NCI-H2171 treated with DMSO at 0.1 percent for 48 hours (cell line): ENCODE measurements at places on chromosomes 5 and 9.

- no peak for DNase-seq
Measured at GRCh38 chr5:98108497-98108896, 665.0 kb upstream of the RGMB start.

DNA sequence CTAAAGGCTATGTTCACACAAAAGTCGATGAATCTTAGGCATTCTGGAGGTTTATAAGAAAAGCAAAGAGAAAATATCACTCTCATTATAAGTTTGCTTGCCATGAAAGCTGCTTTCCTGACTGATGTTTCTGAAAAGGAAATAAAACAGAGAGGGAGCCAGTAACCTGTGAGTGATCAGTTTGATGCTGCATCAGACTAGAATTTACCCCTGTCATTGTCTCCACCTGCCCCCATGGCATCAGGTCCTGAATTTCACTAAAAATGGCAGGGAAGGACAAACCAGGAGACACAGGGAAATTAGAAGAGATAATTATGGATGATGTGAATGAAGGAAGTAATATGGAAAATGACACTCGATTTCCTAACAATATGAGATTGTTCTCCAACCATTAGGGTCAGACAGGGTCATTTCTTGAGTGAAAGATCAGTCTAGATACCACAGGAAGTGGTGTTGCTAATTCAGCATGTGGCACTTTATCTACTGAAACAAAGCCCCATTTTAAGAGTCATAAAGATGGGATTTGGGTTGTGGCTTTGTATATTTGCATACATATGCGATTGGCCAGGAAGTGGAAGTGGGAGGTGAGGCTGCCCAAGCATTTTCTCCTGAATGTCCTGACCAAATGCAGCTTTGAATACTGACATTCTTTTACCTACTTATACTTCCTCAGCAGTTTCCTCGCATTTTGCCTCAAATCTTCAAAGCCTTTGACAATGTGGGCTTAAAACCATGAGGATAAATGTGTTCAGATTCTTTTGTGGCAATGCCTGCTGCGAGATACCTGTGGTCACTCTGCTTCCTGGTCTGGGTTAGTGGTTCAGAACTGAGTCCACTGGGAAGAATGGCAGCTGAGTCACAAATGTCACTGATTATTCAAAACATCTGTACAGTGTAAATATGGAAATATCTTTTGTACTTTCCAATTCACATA, 29.7 kb downstream of the MEGF10 start:
- DNase-seq = no peak

GRCh38 chr5:107330903-107331302, 339.8 kb downstream of the EFNA5 start:
- no peak for DNase-seq

DNA sequence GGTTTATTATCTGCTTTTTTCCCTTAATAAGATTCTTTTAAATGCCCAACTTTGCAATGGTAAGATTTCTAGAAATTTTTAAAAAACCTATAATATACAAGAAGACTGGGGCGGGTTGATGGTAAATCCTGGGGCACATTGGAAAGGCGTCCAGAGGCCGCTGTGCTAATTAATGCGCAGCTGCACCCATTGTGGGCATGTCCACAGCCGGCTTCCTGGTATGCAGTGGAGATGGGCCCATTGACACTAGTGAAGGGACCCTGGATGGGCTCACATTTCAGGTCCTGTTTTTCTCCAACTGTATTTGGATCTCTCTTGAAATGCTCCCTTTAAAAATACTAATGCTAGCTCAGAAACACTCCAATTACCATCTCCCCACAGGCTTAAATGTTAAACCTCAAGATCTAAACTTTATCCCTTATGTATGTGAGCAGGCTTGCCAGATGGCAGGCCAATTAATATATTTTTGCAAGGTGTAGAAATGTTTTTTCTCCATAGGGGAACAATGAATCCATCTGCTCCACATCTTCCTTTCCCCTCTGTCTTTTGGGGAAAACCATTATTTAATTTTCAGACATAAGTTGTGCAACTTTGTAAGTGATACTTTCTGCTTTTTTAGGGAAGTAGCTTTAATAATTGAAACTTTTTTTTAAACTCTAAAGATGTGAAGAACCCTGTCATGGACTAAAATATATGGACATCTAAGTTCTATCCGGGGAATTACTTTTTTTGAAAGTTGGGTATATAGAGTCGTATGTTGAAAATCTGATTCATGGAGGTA, 177.3 kb downstream of the CD180 start:
- DNase-seq = peak; percentile 79

- DNase-seq = no peak
Measured at GRCh38 chr5:75052192-75053053, at the start of gene GCNT4. TSS of gene GCNT4 (minus strand) at chr5:75052558. CDS start at chr5:75030037, 22,521 bp downstream.

- DNase-seq = no peak
Measured at GRCh38 chr9:70579686-70580085, 165.2 kb upstream of the KLF9 start.

DNA sequence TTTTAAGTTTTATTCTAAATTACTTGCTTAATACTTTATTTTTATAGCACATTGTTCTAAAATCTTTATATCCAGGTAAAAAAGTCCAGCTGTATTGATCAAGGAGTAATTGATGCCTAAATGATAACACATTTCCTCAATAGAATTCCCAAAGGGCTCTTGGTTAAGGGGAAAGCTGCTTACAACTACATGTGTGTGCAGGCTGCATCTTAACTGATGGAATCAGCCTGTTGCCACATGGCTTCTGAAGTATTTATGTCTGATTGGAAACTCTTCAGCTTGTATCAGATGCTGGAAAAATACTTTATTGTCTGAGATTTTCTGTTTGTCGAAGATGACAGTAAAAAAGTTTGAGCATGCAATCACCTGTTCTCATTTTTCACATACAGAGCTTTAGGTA, 182.6 kb downstream of the FBXL7 start:
- DNase-seq = no peak

DNA sequence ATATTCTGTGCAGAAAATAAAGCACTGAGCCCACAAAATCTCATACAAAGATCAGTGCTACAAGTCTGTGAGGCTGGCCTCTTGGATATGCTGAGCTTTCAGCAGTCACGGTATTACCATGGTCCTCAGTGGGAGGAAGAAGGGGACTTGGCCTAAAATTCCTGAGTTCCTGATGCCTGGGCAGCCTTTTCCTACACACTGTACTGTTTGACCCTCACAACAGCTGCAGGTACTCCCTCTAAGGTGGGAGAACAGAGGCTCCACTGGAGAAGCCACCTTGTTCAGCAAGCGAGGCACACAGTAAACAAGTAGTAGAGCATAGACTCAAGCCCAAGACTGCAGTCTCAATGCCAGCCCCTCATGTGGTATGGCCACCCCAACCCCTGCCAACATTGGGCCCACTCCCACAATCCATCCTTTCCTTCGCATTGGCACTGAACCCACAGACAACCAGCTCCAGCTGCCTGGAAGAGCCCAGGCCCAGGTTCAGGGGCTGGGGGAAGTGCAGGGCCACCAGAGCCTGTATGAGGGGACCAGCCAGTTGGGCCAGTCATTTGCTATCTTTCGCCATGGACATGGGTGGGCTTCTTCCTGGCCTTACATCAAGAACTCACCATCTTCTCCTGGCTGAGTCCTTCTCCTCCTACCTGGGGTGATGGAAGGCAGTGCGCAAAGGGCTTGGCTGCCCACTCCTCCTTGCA, 14.3 kb downstream of the ACSL6 start:
- DNase-seq = no peak

DNA sequence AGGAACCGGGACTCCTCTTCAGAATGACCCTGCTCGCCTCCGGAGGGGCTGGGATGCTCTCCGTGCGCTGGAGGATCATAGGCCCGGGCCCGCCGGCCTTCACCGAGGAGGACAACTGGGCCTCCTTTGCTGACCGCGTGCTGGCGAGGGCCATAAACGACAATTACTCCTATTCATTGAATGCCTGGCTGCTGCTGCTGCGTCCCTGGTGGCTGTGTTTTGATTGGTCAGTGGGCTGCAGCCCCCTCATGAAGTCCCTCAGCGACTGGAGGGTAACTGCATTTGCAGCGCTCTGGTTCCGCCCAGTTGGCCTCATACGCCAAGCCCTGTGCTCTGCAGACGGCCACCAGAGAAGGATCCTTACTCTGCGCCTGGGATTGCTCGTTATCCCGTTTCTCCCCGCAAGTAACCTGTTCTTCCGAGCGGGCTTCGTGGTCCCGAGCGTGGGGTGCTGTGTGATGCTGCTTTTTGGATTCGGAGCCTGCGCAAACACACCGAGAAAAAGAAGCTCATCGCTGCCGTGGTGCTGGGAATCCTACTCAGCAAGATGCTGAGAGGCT, 16.6 kb downstream of the OR2V1 start:
- DNase-seq = no peak

GRCh38 chr5:139335811-139336210, 5.8 kb upstream of the PAIP2 start:
- no peak for DNase-seq

GRCh38 chr5:72860499-72860898, 44.0 kb downstream of the TNPO1 start:
- DNase-seq = no peak

DNA sequence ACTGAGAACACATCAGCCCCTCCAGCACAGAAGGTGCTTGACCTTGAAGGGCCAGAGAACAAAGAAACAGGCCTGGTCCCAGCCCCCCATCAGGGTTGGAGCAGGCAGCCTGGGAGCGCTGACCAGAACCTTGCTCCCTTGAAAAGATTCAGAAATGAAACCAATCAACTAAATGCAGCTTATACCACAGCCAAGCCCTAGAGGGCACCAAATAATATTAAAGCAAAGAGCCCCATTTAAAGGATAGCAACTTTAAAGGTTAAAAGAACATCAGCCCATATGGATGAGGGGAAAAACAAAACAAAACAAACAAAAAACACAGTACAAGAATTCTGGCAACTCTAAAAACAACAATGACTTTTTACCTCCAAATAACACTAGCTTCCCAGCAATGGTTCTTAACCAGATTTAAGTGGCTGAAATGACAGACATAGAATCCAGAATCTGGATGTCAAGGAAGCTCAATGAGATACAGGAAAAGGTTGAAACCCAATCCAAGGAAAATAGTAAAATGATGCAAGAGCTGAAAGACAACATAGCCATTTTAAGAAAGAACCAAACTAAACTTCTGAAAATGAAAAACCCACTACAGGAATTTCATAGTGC, 471.9 kb downstream of the MTRR start:
- peak; percentile 57 for DNase-seq
